ENCODE measurements at places on chromosomes 1 and 21.

GRCh38 chr1:162590686-162591085 is 29.2 kb downstream of the UAP1 start:
- no peak for DNase-seq

DNA sequence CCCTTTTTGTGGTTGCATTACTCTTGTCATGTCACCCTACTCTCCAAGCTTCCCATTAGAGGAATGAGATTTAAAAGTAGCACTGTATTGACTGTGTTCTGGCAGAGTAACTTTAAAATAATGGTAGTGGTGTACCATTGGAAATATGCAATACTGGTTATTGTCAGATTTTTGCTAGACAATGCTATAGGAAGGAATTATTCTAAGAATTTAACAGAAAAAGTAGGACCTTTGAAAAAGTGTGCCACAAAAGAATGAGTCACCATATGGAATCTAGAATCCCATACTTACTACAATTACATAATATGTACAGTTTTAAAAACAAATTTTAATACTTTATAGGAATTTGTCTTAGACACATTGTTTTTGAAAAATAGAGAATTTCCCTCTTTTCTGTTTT is 13.8 kb downstream of the MIER1 start:
- DNase-seq: no peak

DNA sequence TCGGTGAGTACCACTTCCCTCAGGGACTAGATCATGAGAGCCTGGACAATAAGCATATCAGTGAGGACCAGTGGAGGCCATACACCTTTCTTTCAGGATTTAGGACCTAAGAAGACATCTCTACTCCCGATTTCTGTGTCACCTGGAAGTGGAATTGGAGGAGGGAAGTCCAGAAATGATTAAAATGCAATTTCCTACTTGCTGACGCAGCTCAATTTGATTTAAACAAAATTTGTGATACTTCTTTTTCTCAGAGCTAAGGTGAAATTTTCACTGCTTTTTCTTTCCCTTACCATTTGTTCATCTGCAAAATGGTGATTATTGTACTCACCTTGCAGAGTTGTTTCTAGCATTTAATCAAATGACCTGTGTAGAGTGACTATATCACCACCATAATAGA is 38.8 kb upstream of the BTG3 start:
- no peak for DNase-seq

DNA sequence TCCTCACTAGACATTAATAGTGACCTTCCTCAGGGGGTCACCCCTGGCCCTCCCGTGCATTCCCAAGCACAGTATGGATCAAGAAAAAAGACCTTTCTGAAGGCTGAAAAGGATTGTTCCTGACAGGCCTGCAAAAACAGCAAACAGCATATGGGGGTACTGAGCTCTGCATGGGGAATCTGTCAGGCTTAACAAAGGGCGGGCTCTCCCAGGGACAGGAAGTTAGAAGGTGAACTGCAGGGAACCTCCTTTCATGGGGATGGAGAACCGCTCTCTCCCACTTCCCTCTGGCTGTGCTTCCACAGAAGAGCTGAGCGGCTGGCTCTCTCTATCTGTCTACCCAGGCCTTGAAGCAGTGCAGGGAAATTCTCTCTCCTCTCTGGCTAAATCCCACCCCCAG is 91.7 kb downstream of the DTL start:
- DNase-seq: no peak

DNA sequence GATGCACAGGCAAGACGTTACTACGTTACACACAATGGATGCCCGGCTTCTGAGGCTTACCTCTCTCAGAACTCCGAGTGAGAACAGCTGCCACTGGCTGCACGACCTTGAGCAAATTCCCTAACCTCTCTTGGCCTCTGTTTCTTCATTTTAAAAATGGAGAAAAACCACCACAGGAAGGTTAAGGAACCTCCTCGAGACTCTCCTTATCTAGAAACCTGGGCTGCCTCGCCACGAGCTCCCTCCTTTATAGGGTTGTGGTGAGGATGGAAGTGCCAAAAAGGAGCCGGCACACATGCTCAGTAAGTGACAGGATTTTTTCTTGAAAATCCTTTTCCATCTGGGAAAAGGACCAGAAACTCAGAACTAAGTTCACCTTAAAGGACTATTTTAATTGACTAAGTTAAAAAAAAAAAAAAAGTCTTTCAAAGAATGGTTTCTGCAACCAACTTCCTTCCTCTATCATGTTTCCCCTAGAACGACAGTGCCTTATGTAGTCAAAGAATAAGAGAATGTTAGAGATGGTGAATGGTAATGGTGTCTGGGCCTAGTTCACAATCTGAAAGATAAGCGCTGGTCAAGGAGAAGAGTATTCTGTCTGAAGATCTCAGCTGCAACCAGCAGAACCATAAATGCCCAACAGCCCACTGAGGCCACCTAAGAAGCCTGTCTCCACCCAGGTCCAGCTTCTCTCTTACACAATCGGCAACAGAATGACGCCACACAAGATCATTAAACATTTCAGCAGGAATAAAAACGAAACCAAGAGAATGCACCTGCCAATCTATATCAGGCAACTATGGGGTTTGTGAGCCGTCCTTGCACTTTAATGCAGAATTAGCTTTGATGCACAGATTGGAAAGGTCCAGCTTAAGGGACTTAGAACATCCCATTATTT is 64.9 kb downstream of the SLC45A1 start:
- no peak for DNase-seq

DNA sequence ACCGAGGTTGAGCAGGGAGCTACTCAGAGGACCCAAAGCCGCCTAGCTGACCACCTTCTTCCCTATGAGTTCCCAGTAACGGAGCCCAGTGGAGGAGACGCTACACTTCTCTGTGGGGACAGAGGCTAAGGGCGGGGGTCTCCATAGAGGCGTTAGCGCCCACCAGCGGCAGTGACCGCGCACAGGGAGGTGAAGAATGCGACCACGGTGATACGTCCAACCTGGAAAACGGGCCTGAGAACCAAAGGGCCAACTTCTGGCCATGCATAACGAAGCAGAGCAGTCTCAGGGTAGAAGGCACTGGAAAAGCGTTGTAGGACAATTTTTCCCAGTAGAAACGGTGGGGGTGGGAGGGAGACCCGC is 400 bp upstream of the COG2 start:
- no peak for DNase-seq

GRCh38 chr1:221612047-221612777 is 129.7 kb downstream of the DUSP10 start:
- no peak for DNase-seq

DNA sequence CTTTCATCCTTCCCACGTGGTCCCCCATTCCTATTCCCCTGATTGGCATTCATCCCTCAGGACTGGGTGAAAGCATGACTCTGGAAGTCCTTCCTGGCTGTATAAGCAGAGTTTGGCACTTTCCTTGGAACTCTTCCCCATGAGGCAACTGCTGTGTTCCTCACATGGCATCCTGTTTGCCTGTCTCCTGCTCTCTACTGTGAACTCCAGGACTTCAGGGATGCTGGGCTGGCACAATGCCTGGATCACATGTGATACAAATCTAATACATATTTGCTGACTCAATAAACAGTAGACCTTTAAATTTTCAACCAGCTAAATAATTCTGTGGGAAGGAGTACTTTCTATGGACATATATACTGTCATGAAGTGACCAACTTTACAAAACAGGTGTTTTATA is 46.8 kb upstream of the EDEM3 start:
- no peak for DNase-seq

- DNase-seq: no peak
Measured at GRCh38 chr1:197783510-197783948, 8.2 kb upstream of the DENND1B start.

DNA sequence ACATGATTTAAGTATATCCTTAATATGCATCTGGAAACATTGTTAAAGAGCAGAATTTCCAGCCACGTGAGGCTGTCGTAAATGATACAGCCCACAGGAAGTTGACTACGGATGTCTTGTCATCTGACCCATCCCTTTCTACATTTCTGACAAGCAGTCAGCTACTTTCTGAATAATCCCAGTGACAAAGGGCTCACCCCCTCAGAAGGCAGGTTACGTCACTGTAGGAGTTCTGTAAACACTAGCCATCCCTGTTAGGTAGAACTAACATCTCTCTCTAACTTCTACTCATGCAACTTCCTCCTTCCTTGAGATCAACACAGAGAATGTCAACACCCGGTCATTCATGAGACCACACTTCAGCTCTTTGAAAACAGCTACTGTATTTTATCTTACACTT is 259.2 kb downstream of the GREM2 start:
- DNase-seq: no peak

DNA sequence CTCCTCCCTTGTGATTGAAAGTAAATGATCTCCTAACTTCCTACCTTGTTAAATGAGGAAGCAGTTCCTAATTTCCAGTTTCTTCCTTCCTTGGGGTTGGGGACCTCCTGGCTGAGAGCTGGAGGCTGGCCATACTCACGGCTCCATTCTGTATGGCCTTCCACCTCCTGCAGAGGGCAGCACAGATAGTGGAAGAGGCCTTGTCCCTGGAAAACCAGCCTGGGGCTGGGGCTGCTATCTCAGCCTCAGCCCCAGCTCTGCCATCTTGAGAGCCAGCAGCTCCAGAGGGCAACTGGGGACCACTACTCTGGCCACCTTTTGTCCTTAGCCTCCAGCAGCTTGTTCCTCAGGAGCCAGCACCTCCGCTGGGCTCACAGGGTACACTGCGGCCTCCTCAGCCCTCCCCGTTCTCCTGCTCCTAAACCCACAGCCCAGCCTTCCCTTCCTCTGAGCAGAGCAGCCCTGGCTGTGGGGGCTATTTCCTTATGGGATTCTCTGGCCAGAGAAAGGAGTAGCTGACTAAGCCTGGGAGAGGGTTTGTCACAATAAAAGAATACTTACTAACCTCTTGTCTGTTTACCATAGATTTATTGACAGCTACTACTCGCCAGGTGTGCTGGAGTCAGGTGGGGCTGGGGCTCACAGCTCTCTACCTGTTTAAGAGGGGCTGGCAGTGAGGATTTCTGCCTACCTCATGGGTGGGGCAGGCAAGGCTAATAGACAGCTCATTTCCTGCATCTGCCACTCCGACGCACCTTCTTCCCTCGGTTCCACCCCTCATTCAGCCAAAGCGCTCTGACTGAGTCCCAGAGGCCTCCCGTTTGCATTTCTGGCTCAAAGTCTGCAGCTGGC is 6.3 kb downstream of the TMEM234 start:
- peak; percentile 68 for DNase-seq

- DNase-seq: no peak
Measured at GRCh38 chr1:11684070-11684469, 3.1 kb upstream of the MAD2L2 start.

DNA sequence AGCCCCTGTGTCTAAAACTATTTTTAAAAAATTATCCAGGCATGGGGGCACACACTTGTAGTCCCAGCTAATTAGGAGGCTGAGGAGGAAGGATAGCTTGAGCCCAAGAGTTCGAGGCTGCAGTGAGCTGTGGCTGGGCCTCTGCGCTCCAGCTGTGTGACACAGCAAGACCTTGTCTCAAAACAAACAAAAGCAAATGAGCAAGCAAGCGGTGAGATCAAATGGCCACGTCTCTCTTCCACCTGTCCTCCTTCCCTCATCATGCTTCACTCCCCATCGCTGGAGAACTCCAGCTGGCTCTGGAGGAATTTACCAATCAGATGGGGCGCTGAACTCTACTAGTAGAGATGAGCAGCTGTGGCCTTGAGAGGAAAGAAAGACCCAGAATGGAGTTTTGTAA is 14.0 kb upstream of the REN start:
- no peak for DNase-seq

- no peak for DNase-seq
Measured at GRCh38 chr1:174839211-174839610, 160.5 kb upstream of the CACYBP start.

DNA sequence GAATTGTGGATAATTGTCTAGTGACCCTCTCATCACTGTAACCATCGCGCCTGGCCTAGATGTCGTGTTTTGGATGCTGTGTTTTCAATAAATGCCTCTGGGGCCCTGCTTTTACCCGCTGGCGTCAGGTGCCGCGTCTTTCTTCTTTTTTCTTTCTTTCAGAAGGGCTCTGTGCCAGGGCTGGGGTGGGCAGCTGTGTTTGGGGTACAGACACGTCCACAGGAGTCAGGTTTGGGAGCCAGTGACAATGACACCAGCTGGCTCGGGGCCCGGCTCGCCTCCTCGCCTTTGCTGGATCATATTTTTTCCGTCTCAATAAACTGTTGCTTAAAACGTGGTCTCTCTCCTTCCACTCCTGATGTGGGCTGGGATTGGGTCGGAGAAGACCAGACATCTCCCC is 16.1 kb downstream of the TMEM201 start:
- DNase-seq: no peak

GRCh38 chr21:39071623-39072214 is 111.5 kb downstream of the PSMG1 start:
- no peak for DNase-seq

GRCh38 chr1:9886092-9886742 is 23.9 kb downstream of the CTNNBIP1 start:
- no peak for DNase-seq

GRCh38 chr1:30262158-30262557 is 461.2 kb downstream of the MATN1 start:
- DNase-seq: no peak

GRCh38 chr1:30534551-30534940 is 188.8 kb downstream of the MATN1 start:
- DNase-seq: no peak

GRCh38 chr1:39680751-39681150 is 8.8 kb upstream of the NT5C1A start:
- DNase-seq: no peak

DNA sequence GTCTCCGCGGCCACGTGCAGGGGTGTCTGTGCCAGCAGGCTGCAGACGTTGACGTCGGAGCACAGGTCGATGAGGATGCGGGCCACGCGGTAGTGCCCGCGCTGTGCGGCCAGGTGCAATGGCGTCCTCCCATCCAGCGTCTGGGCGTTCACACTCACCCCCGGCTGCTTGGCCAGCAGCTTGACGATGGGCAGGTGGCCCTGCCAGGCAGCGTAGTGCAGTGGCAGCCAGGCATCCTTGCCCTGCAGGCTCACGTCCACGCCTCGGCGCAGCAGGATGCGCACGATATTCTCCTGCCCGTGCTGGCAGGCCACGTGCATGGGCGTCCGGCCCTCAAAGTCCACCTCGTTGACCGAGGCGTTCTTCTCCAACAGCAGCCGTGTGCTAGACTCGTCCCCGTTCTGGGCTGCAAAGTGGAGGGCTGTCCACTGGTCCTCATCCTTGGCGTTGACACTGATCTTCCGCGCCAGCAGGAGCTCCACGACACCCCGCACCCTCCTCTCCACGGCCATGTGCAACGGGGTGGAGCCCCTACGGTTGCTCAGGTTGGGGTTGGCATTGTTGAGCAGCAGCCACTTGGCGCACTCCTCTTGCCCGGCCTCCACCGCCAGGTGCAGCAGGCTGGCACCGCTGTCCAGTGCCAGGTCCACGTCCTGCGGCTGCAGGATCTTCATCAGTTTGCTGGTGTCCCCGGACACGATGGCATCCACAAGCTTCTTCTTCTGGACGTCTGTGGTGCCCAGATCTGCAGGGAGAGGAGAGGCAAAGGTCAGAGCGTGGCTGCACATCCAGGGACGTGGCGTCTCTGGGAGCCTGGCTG is 25.4 kb downstream of the RIPK4 start:
- no peak for DNase-seq

- DNase-seq: no peak
Measured at GRCh38 chr21:40254540-40255465, 387.6 kb downstream of the PCP4 start.

Measured in GM20000 (cell line).